Activated CD4-positive, alpha-beta T cell treated with anti-CD3 and anti-CD28 coated beads for 1 hour (primary cell): ENCODE measurements at places on chromosomes 4 and X.
A peak's percentile ranks its signal among the peaks of the same experiment; 100 is the strongest.

- no peak for DNase-seq
These were observed 25.1 kb downstream of the EPHA5 start for GRCh38 chr4:65645185-65645584.

DNA sequence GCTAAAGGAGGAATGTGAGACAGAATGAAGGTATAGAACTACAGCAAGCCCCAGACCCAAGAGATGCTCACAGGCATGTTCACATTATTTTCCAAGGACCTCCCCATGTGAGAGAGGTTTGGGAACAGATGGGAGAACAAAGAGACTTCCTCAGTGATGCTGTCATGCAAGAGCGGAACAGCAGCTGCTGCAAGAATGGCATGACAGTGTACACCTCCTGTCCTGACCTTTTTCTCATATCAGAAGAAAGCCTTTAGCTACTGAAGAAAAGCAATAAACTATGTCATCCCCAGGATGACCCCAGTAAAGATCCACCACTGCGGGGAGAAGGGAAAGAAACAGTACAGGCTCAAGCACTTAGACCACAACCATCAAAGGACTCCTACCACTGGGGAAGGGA, 7.2 kb downstream of the PRDM5 start:
- no peak for DNase-seq

DNA sequence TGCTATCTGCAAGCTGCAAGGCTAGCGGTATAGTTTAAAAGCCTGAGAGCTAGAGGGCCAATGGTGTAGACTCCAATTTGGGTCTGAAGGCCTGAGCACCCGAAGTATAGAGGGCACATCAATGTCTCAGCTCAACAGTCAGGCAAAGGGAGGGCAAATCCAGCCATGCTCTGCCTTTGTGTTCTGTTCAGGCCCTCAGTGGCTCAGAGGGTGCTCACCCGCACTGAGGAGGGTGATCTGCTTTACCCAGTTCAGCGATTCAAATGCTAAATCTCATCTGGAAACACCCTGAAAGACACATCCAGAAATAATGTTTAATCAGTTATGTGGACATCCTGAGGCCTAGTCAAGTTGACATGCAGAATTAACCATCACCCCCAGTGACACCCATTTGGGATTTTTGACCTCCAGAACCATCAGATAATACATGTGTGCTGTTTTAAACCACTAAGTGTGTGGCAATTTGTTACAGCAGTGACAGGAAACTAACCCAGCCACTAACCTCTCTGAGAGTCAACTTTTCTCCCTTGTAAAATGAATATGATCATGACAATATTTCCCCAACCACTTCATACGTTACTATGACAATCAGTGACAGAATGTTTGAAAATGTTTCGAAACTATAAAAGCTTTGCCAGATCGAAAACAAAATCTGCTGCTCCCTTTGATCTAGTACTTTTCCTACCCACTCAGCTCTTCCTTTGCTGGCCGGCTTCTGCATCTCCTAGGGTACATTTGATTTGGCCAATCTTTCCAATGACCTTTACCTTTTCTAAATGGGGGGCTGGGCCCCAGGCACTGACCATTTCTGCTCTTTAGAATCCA, 8.4 kb upstream of the TBL1X start:
- DNase-seq, result no peak

DNA sequence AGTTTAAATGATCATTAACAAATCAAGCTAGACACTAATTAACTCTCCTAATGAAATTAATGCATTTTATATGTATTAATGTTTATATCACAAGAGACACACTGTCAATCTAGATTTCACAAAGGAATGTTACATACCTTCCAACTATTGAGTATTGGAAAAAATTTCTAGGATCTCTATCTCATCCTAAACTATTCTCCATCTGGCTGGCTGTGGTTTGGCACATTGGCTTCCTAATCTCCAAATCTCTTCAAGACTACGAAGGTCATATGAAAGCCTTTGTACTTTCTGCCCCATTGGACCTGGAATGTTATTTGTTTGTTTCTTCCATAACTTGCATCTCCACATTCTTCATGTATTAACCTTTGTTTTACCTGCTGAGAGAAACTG, 1160.0 kb downstream of the ADGRL3 start:
- no peak for DNase-seq

DNA sequence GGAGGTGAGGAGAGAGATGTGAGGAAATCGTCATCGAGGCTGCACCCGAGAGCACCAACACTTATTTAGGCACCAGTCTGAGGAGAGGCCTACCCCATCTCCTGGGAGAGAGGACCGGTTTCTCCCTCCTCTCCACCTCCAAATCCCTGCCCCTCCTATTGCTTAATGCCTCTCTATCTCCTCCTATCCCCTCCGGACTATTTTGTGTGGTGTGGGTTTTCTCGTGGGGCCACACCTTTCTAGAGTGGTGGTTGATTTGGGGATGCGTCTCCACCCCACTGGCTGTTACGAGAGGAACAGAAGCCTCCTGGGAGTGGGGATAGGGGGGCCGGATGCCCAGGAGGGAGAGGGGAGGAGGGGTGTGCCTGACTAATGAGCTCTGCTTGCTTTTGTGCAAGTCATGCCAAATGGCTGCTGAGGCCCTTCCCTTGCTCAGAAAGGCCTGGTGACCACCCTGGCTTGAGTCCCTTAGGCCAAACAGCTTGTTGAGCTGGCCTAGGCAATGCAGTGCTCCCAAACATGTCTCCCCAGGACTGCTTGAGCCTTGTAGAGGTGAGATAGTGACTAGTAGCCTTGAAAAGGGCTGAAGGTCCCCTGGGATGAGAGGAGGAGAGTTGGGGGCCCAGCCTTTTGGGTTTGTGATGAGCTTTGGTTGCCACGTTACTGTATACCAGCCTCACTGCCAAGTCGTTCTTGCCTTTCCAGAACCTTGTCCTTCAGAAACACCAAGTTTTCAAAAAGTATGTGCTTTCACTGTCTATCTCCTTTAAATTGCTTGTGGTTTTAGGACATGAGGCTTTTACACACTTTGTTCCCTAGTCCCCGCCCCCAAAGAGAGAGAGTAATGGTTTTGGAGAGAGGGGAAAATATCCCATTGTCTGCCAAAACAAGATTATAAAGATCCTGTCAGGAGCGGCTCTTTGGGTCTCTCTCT, 1.2 kb downstream of the MSN start:
- DNase-seq, result peak; percentile 27

DNA sequence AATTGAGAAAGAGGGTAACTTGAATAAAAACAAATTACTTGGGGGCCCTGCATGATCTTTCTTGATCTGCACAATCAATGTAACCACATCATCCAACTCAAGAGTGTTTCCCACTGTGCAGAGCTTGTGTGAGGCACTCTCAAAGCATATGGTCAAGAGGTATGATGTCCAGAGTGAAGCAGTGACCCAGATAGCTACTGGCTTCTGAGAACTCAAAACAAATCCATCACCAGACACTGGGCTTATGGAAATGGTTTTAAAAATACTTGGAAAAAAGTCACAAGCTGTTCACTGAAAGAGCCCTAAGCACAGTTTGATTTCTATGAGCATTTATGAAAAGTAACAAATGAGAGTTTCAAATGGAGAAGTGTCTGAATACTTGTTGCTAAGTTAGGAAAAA, 361.0 kb downstream of the GRXCR1 start:
- no peak for DNase-seq

DNA sequence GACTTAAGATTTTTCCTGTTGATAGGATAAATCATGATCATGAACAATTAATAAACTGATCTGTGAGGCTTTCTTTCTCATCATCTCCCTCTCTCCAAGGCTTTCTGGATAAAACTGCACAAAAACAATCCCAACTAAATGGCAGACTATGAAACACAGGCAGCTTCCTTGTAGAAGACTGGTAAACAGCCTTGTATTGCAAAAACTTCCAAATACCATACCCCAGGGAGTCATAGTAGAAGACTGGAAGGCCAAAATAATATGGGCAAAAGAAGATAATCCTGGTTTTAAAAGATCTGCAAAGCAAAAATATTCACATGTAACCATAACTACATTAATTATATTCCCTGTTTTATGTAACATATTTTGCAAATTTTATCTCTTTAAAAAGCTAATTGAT, 113.0 kb downstream of the ANAPC10 start:
- no peak for DNase-seq

- no peak for DNase-seq
These were observed 343.7 kb upstream of the PPP1R2C start for GRCh38 chrX:43121637-43122036.

DNA sequence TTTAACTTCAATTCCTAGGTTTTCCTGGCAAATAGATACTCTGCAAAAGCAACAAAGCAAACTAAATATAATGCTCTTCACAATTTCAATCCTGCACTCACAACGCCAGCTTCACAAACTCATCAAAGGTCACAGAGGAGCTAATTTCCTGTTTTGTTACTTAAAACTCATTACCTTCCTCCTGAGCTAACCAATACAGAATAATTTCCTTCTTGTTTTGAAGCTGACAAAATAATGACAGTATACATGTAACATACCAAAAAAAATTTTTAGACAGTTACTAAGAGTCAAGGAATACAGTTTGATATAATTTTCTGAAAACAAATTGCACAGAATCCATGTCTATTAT, 17.9 kb downstream of the CNOT6L start:
- DNase-seq, result no peak

DNA sequence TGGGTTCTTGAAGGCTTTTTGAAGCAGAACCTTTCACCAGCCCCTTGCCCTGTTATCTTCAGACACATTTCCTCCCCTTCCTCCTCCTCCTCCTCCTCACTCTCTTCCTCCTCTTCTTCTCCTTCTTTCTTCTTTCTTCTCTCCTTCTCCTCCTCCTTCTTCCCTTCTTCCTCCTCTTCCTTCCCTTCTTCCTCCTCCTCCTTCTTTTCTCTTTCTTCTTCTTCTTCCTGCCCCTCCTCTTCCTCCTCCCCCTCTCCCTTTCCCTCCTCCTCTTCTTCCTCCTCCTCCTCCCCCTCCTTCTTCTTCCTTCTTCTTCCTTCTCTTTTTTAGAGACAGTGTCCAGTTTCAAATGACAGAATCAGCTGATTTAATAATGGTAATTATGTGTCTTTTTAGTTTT, 226.0 kb downstream of the DKK2 start:
- no peak for DNase-seq

DNA sequence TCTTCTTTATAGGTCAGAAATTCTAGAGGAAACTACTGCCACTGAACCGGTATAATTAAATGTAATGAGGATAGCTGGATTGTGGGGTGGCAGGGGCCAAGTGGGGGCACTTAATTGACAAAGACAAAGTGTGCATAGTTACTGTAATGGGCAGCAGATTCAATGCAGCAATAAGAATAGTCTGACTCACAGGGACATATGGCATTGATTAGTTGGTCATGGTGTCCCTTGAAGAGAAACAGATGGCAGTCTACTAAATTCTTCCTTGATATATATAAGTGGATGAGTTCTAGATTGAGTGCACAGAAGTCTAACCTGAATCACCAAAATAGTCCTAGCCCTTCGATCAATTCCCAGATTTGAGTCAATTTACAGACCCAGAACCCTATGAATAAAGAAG, 31.6 kb downstream of the ETDC start:
- DNase-seq, result no peak

DNA sequence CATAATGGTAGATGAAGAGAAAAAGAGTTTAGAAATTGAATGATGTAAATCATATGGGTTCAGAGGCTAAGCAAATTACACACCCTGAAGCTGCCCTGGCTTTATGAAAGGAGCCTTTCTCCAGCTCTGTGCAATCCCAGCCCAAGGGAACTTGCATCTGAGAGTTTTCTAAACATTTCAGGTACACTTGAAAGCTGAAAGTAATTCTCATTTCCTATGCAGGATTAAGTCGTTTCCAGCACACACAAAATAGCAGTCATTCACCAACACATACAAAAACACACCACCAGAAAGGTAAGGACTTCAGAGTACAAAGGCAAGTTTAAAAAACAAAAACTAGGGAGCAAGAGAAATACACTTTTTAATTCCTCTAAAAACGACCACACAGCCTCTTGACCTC, 1.7 kb downstream of the PDGFC start:
- no peak for DNase-seq

DNA sequence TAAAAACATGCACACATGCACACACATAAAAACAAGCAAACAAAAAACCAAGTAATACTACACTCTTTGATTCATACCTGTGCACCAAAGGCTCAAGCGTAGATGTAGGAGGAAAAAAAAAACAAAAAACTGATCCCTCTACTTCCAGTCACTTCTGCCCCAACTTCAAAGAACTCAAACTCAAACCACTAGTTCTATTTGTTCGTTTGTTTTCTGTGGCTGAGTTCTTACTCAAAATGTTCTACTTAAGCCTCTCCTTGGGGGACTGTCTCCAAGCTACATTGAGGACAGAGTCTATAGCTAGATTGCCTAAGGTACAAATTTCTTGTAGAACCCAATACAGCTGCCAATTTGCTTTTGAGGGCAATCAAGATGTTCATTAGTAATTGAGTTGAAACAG, 171.0 kb upstream of the ATOH1 start:
- DNase-seq, result no peak

DNA sequence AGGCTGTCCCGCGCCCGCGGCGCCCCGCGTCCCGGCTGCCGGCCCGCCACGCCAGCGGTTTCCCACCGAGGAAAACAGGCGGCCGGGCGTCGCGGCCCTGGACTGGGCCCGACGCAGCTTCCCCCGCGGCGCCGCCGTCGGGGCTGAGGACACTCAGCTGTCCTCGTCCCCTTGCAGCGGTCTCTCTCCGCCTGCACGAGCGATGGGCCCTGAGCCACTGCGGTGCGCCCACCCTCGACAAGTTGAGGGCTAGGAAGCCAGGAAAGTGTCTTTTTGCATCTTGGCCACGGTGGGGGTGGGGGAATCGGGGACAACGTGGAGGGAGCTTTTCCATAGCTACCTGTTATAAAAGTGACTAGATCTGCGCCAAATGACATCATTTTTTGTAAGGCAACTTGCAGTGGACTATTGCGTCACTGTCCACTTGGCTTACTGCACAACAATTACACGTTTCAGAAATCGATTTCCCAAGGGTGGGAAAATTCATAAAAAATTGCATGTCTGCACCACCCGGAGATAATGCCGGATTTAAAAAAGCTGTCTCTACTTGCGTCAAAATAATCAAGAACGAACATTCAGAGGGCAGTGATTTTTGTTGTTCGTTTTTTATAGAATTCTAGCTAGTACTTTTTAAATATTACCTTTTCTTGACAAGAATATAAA, 1.1 kb downstream of the KLHL15 start:
- DNase-seq, result no peak

- no peak for DNase-seq
These were observed 97.5 kb downstream of the MAOA start for GRCh38 chrX:43753637-43754036.

- no peak for DNase-seq
These were observed 16.8 kb upstream of the SLC34A2 start for GRCh38 chr4:25638806-25639205.

- no peak for DNase-seq
These were observed 97.5 kb downstream of the TAB3 start for GRCh38 chrX:30791296-30792278.

GRCh38 chrX:70769659-70770227, 138.8 kb downstream of the TEX11 start:
- no peak for DNase-seq

DNA sequence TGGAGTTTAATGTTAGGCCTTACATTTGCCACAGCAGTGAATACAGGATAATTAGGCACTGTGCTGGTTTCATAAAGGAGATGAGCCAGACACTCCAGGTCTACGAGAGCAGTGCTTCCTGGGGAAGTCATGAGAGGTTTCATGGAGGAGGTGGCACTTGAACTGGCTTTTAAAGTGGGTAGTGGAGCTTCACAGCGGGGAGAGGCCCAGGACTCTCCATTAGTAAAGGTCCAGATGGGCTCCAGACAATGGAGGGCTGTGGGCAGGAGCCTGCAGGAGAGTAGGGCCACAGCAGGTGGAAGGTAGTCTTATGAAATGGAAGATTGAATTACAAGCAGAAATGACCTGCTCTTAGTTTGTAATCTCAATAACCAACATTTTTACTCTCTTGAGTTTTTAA, 29.0 kb downstream of the CLDN22 start:
- no peak for DNase-seq
